ENCODE measurements at places on chromosomes 5 and 9.
A peak's percentile ranks its signal among the peaks of the same experiment; 100 is the strongest.

GRCh38 chr5:154519359-154519758, 41.3 kb upstream of the HAND1 start:
- no peak for DNase-seq

DNA sequence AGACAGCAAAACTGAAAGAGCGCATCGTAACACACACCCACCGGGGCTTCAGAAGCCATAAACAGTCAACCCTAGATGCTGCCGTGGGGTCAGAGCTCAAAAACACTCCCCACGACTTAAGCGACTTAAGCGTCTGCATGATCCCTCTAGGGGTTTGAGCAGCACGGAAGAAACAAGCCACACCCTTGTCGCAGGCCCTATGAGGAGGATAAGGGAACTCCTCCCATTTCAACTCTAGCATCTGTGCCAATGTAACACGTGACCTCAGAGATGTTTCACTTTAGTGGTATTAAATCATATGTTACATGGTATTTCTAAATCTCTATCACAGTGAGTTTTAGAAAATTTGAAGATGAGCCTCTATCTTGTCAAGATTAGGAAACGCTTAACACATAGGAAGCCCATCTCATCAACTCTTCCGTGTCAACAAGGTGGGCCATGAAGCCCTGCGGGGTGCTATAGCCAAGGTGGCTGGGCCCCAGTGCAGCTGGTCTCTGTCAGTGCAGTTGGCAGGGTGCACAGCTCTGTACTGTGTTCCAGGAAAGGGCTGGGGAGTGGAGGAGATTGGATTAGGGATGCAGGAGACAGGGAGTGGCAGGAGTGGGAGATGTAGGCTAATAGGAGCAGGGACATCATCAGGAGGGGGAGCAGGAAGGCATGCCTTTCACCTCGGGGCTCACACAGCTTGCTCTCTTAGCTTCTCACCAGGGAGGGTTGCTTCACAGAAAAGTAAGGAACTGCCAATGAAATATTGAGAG, 33.1 kb downstream of the ZCCHC9 start:
- no peak for DNase-seq

GRCh38 chr5:139797335-139797734, 1.7 kb downstream of the PSD2 start:
- DNase-seq: no peak

DNA sequence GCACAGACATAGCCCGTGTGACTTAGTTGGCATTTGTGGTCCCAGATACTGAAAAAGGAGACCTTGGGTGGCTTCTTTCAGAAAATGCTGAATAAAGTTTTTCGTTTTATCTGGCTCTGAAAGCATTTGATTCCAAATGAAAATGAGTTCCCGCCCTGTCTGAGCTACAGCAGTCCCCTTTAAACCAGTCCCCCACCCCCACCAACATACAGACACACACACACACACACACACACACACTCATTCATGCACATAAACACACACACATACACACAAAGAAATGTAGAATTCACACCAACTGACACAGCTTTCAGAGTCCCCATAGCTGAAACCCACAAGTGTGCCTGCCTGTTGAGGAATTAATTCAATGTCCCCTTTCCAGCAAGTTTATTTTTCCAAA, 97.0 kb upstream of the SMARCA2 start:
- DNase-seq: no peak

DNA sequence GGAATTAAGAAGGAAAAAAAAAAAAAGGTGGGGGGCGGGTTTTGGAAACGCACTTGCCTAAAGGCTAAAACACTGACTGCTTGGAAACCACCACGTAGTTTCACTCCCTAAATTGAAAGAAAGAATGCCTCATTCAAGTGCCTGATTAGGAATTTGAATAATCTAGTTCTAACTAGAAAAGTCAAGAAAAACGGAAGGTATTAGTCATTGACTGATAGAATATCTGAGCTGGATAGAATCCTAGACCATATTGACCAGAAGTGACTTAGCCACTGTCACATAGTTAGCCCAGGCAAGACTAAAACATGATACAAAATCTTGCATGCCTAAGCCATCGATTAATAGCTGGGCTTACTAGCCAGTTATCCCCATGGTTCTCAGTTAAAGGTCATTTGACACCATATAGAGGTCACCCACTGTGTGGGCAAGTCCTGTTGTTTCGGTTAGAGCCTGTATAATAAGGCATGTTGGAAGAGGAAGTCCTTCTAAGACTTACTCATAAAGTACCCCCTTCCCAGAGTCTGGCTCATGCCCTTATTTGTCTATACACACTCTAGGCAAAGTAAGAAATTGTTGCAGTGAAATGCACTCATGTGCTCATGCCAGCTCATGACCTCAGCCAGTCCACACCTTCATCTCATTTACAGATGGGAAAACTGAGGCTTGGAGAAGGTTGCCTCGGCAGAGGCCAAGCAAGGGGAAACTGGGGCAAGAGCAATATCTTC, 40.2 kb downstream of the SH3RF2 start:
- DNase-seq: no peak

GRCh38 chr5:155485386-155485785, 471.8 kb downstream of the KIF4B start:
- DNase-seq: no peak

DNA sequence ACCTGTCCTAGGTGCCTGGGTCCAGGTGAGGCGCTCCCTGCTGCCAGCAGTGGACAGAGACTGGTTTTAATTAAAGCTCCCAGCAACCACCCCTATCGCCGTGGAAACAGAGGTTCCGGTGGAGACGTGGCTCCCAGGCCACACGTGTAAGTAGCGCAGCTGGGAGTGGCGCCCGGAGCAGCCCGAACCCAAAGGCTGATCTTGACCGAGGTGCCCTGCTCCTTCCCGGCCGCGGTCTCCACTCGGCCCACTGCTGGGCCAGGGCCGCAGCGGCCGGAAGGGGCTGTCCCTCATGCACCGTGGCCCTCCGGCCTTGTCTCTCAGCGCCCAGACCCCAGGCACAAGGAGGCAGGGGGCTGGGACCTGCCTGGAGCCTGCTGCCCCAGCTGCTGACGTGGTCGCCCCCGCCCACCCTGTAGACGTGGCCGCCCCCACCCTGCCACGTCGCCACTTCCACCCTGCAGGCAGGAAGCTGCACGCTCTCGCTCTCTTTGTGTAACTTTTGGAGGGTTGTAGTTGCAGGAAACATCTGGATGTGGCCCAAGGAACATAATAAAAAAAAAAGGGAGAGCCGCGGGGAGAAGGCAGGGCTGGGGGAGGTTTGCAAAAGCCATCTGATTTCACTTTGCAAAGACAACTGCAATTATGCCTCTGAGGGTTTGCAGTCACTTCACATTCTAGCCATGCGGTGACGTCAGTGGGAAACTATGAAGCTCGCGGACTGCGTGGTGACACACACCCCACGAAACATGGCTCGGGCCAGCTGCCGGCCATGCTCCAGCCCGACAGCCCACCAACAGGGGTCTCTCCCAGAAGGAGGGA, 129.9 kb downstream of the RXRA start:
- peak; percentile 82 for DNase-seq

- no peak for DNase-seq
Measured at GRCh38 chr5:85951707-85952210, 666.0 kb upstream of the COX7C start.

GRCh38 chr5:1174122-1174936, 27.1 kb upstream of the SLC6A19 start:
- no peak for DNase-seq

DNA sequence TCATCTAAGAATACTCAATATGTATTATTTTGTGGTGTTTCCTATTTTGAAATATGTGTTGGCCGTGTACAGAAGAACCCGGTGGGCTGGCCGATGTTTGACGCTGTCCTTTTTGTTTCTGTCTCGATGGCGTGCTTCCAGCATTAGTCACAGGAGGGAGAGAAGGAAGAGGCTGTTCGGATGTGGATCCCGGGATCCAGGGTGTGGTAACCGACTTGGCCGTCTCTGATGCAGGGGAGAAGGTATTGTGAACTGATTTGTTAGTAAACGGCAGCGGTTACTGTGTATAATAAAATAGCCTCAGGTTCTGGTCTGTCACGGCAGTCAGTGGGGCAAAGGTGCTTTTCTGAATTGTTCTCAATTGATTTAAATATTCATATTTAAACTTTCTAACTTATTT, 275.0 kb downstream of the ARHGEF28 start:
- DNase-seq: no peak

- no peak for DNase-seq
Measured at GRCh38 chr5:75265731-75266130, 29.1 kb upstream of the ANKRD31 start.

DNA sequence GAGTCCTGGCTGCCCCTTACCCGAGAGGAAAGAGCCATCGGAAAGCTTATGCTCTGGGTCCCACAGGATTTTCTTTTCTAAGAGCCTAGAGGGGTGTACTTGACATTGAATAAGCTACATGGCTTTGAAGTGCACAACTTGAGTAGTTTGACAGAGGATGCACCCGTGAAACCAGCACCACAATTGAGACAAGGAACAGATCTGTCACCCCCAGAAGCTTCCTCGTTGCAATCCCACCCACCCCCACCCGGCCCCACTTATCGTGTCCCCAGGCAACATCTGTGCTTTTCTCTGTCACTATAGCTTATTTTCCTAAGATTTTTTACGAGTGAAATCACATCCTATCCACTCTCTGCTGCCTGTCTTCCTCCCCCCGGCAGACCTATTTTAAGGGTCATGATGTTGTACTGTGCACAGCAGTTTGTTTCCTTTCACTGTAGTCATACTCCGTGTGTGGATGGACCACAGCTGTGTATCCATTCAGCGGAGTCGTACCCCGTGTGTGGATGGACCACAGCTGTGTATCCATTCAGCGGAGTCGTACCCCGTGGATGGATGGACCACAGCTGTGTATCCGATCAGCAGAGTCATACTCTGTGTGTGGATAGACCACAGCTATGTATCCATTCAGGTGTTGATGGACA, 8.8 kb upstream of the FCN2 start:
- DNase-seq: no peak

DNA sequence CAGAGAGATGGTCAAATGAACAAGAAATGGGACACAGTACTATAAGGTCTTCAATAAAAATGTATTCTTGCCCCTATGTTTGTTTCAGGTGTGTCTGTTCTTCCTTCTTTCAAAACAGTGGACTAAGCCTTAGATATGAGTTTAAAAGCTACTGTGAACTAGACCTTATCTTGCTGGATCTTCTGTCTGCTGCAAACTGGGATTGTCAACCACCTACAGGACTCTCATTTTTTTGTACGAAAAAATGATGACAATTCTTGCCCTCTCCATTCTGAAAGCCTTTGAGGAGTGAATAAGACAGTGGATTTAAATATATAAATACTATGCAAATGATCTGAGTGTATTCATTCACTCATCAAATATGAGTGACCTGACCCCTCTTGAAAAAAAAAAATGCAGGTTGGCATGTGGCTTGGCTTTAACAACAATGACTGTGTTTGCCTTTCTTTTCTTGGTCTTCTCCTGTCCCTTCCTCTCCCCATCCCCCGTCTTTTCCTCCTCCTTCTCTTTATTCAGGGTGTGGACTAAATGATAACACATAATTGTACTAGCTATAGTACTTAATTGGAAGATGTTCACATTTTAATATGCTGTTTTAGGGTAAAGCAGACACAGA, 235.5 kb upstream of the TRIM32 start:
- no peak for DNase-seq

GRCh38 chr9:8751406-8751930, 951.9 kb upstream of the DMAC1 start:
- DNase-seq: no peak

DNA sequence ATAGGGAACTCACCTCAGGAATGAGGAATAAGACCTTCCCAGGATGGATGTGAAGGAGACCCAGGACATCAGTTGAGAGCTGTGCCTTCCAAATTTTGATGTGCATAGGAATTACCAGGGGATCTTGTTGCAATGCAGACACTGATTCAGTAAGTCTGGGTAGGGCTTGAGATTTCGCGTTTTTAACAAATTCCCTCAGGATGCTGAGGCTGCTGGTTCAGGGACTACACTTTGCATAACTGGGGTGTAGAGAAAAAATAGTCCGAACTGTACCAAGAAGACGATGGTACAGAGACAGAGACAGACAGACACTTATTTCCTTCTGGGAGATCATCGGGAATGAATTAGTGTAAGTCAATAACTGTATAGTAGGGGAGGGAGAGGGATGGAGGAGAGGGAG, 82.3 kb upstream of the FREM1 start:
- no peak for DNase-seq

DNA sequence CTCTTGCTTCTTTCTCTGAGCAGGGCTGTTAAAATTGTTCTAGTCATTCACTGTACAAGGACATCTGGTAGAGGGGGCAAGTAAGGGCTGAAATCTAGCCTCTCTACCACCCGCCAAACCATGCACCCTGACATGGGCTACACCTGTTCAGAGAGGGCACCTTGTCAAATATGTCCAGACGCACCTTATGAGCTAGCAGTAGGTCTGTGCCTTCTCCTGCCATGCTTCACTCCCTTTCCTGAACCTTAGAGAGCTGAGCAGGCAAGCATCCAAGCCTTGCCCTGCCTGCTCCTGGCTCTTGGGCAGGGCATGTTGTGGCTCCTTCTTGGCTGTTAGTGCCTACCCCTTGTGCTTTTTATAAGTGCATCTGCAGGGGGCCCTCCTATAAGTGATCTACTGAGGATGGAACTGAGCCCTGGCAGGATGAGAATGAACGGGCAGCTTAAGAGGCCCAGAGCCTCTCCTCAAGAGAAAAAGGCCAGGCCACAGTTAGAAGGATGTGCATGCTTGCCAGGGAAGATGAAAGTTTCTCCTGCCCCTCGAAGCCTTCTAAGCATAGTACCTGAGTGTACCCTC, 3.8 kb upstream of the NEUROG1 start:
- DNase-seq: no peak

DNA sequence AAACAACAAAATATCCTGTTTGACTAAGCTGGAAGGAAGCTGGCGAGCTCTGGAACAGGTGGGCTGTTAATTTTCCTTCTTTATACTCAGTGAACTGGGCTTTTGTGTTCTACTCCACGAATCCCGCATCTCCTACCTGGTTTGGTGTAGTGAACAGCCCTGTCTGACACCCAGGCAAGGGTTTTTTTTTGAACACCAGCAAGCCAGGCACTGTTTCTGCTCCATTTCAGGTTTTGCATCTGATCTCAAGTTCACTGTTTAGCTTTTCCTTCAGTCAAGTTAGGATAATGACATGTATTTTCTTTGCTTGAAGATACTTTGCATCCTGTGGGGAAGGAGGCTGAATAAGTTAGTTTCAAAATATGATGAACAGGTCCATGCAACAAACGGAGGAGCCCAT, 204.5 kb downstream of the SEMA6A start:
- DNase-seq: no peak

DNA sequence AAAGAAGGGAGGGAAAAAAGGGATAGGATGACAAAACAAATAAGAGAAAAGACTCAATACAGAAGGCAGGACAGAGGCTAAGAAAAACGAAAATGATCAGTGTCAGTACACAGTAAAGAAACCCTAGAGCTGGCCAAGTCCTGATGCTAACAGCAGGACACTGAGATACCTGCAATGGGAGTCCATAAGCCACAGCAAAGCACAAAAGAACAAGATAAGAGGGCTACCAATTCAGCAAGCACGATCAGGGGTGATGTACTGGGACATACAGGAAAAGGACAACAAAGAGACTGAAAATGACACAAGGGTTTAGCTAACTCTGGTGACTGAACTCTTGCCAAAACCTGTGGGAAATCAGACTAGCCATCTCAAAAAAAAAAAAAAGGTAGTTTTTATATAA, 1072.6 kb upstream of the COX7C start:
- DNase-seq: no peak

Measured in Peyer's patch (tissue), 4 donors.